ENCODE measurements at places on chromosomes 16 and 17. TPM values are rescaled to one million over a fixed set of nuclear protein-coding genes. Genes with fewer than 3 reads are reported as not detected.

ANKS3 gene
- 26.9 TPM for total RNA-seq

DNA sequence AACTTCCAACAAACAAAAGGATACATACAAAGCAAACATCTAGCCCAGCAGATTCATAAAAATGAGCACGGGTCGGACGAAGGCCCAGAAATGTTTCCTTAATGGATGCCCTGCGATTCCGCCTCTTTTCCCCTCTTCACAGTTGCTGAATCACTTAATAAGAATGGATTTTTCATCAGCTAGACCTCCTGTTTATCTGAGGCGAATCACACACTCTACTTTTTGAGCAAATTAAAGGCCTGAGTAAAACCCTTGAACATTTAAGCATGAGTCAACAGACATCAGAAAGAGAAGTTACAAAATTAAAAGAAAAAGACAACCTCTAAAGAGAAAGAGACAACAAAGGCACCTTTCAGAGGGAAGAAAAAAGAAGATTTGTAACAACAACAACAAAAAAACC lies 44.7 kb downstream of the HS3ST3A1 start:
- DNase-seq: no peak

DNA sequence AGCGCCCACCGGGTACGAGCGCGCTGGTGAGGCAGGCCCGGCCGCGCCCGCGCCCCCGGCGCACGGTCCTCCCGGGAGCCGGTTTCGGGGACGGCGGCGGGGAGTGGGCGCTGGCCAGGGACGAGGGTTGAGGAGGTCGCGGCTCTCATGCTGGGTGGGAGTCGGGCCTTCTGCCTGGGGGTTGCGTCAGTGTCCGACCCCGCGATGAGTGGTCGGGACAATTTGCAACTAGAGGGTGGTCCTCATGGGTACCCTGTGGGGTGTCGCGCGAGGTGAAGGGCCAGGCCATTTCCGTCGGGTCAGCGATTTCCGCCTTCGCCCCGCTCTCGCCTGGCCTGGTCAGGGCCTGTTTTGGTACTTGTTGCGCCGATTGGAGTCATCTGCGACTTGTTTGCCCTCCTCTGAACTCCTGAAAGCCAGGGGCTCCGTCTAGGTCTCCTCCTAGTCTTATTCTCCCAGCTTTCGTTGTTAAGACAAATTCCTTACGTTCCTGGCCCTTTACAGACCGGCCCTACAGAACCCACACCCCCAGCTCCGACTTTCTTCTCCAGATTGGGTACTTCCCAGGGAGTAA lies 14.9 kb downstream of the NAA60 start:
- DNase-seq: no peak

DNA sequence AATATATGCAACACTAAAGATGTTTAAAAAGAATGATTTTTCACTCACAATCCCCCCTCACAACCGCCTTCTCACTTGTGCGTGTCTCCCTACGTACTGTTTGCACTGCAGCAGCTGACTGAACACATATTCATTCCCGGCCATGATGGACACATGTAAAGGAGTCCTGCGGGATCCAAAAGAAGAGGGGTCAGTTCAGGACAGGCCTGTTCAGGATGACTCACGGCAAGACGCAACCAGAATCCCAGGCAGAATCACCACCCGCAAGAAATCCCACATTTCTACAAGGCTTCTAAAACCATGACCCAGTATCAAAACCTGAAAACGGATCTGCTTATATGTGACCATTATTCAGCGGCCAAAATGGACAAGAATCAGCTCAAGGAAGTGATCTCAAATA lies 52.3 kb downstream of the CYB5D2 start:
- no peak for DNase-seq

- DNase-seq: no peak
Measured at GRCh38 chr16:4239020-4239419, 2.9 kb downstream of the SRL start.

DNA sequence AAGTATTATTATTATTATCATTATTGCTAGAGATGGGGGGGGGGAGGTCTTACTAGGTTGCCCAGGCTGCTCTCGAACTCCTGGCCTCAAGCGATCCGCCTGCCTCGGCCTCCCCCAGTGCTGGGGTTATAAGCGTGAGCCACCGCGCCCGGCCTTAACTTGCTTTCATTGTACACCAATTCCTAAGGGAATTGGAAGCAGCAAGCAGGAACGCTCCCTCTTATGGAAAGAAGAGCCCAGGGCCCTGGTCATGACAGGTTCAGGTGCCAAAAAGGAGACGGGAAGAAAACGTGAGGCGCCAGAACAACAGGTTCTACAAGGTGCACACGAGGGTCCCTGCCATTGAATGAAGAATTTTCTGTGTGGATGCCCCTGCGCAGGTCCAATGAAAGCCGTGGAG lies 540 bp upstream of the RPL38 start:
- peak; percentile 33 for DNase-seq

DNA sequence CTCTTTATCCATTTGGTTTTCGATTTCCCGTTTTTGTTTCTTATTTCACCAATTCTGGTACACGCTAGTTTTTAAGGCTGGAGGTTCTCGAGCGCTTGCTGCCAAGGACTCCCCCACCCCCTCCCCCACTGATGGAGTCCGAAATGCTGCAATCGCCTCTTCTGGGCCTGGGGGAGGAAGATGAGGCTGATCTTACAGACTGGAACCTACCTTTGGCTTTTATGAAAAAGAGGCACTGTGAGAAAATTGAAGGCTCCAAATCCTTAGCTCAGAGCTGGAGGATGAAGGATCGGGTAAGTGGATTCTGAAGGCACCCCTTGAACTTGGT lies 825 bp downstream of the RPTOR start:
- peak; percentile 21 for DNase-seq
